Activated CD4-positive, alpha-beta T cell treated with anti-CD3 and anti-CD28 coated beads for 1 hour (primary cell): ENCODE measurements at places on chromosomes 4 and X.

DNA sequence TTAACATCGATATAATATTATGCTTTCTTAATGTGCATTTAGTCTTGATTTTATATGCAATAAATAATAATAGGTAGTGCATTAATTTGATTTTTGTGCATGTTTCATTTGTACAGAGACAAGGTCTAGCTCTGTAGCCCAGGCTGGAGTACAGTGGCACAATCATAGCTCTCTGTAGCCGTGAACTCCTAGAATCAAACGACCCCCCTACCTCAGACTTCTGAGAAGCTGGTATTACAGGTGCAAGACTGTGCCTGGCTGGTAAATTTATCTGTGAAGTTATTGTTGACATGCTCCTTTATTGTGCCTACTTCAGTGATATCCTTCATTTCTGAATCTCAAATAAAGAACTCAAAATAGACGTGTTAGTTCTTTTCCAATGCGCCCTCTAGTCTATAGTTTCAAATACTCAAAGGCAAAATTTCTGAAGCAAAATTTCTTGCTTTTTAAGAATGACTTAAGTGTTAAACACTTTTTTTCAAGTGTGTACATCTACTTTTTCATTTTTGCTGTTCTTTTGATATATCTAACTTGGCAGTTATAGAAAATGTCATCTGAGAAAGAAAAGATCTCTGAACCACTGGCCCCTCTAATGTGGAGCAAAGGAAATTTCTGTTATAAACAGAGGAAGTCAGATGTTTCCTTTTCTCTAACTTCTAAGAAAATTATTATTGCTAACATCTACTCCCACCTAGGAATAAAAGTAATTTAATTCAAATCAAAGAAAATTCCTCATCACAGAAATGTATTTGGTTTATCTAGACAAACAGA is 28.3 kb upstream of the GUCY1A1 start:
- DNase-seq = no peak

DNA sequence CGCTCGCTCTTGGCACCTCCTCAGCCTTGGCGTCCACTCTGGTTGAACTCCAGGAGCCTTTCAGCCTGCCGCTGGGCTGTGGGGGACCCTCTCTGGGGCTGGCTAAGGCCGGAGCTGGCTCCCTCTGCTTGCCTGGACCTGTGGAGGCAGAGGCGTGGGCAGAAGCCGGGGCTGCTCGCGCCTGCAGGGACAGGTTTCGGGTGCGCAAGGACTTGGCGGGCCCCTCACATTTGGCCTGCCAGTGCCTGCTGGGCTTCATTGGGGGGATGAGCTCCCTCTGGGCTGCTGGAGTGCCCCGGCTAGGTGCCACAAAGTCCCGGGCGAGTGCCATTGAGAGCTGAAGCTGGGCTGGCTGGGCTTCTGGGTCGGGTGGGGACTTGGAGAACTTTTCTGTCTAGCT is 371.7 kb downstream of the FAM133A start:
- no peak for DNase-seq

- DNase-seq = no peak
Observed at GRCh38 chr4:138192113-138192512, 50.0 kb downstream of the SLC7A11 start.

DNA sequence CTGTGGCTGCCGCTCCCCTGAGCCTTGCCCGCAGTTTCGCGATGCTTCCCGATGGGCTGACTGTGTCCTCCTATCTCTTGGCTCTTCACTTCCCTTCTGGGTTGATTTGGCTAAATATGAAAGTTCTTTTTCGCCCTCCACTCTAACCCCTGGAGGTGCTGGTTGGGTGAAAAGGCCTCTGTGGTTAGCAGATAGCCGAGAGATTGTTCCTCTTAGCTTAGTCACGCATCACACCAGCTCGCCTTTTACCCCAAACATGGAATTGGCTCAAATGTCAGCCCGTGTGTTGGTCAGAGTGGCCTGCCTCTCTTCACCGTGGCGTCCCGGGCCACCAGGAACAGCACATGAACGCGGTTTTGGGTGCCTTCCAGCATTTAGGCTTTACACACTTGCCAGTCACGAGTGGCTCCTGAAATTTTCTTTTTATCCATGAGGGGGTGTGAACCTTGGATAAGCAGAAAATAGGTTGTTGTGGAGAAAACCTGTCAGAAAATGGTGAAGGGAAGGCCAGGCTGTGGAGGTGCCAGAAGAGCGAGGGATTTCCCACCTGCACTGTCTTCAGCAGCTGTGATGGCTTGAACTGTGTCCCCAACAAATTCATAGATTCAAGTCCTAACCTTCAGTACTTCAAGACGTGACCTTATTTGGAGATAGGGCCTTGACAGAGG is 8.9 kb downstream of the CLCN4 start:
- DNase-seq = no peak

DNA sequence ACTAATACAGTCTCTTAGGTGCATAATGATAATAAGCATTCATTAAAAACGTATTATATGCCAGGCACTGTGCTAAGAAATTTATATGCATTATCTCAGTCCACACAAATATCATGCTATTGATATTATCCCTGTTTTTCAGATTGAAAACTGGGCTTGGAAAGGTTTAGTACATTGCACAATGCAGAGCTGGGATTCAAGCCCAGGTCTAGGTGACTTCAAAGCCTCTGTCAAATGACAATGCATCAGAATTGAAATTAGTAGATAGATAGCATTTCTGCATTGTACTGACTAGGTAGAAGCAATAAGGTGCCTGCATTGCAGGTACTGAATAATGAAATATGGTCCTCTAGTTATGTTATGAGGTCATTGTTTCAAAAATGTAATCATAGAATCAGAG is 18.2 kb upstream of the SCOC start:
- DNase-seq = no peak

DNA sequence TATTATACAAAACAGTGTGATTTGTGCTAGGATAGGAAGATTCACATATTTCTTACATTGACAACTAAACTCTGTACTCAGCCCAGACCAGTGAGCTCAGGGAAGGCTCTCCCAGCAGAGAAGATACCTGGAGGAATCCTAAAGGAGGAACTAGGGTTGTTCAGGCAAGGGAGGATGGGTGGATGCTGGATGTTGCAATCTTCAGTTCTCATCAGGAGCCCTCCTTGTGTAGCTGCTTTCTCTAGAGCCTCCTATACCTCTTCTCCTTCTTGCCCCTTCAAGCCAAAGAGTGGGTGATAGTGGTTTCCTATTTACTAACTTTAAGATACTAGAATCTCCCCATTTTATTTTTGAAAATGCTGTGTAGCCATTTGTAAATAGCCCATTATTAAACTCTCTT is 117.3 kb downstream of the NKX6-1 start:
- DNase-seq = no peak

GRCh38 chr4:40395166-40395900 is 60.2 kb downstream of the CHRNA9 start:
- no peak for DNase-seq

GRCh38 chr4:158042591-158043030 is 130.2 kb downstream of the GASK1B start:
- no peak for DNase-seq

DNA sequence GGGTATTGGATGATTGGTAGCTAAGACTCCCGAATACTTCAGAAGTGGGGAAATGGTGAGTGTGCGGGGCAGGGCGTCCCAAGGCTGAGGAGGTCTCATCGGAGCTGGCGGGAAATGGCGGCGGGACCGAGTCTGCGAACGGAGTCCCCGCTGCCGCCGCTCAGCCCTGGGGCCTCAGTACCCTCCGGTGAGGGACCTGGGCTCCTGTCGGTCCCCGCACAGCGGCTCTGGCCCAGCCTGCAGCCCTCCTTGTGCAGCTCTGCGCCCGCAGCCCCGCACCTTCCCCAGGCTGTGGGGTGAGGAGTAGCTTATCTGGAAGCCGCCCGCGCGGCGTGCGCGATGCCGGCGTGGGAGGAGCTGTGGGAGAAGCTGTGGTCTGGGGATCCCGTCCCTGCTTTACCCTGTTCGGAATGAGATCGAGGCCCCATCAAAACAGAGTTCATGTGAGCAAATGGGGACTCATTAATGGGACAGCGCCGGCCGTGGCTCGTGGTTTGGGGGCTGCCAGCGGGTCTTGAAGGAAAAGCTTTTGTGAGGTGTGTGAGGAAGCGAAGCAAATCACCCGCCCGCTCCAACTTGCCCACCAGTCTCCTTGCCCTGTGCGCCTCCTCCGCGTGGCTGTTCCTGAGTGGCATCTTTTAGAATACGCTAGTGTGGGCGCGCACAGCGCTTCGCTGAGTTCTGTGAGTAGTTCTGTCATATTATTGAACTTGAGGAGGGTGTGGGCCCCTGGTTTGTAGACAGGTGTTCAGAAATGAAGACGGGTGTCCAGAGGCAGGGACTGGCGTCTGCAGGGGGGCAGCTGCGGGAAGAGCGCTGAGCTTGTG is 531 bp downstream of the ZNF141 start:
- peak; percentile 30 for DNase-seq

DNA sequence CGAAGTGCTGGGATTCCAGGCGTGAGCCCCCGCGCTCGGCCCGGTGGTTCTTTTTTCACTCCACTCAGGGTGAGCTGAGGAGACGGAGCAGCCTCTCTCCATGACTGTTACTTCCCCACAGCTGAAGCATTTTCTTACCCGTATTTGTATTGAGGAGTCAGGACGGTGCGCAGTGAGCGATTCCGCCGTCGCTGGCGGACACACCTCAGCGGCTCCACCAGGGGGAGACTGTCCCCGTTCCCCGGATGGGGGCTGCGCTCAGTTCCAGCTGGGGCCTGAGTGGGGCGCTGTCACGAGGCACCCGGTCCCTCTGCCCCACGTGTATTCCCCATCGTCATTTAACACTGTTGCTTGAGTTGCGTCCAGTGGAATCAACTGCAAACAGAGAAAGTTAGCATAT is 844.0 kb upstream of the FRG1 start:
- no peak for DNase-seq

DNA sequence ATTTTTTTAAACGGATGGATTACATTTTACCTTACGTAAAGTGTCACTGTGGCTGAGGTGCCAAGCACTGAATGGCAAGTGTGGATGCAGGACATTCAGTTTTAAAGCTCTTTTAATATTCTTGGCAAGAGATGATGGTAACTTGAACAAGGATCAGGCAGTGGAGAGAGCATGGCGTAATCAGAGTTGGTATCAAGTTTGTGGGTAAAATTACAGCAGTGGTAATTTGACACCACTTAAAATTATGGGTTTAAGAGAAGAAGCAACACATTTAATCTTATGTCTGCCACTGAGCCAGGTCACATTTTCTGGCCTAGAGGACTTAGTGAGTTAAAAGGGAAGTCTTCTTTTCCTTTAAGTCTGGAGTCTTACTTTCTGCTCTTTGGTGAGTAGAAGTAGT is 100.5 kb downstream of the NAA11 start:
- no peak for DNase-seq

GRCh38 chr4:2261853-2262144 is at the start of gene MXD4:
MXD4 (minus strand) TSS chr4:2262109; CDS start chr4:2261980, 129 bp downstream.
- DNase-seq = no peak

GRCh38 chr4:89739311-89739988 is 97.5 kb downstream of the SNCA start:
- no peak for DNase-seq

GRCh38 chrX:71909956-71910355 is 689 bp upstream of the NHSL2 start:
- DNase-seq = no peak

DNA sequence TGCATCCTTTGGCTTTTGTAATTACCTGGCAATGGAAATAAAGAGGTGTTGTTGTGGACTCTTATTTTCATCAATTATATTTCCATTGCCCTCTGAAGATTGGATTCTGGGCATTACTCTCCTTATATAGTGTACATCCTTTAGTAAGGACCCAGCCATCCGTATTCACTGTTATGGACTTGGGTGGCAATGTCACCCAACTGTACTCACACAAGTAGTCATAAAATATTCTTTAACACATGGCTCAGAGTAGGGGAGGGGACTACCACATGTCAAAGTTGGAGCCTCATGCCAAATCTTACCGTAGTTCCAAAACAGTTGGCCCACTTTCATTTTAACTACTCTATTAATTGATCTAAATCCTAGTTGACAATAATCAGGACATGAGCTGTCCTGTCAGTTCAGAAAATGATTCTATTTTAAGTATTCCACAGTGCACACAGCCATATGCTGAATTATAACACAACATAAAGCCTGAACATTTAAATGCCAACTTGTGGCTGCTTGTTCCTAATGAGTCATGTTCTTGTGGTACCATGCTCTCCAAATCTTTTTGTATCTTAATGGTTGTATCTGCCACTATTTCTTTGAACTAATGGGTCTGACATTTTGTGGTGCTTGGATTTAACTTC is 4.9 kb downstream of the FRAS1 start:
- no peak for DNase-seq

DNA sequence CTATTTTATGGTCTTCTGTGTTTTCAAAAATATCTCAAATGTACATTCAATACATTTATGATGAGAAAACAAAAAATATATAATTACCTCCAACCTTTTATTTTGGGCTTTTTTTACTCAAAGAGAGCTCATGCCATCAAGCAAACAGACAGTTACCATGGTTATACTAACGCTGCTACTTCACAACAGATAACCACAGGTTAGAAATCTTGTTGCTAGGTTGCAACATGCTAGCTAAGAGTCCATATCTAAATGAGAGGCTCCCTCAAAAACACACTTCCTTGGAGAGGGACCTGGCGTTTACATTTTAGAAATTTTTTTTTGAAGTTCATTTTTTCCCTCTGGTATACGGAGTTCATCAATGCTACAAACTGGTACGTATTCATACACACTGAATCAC is 44.3 kb downstream of the TBC1D9 start:
- DNase-seq = no peak

GRCh38 chr4:153513596-153513995 is 47.4 kb downstream of the TMEM131L start:
- DNase-seq = no peak

DNA sequence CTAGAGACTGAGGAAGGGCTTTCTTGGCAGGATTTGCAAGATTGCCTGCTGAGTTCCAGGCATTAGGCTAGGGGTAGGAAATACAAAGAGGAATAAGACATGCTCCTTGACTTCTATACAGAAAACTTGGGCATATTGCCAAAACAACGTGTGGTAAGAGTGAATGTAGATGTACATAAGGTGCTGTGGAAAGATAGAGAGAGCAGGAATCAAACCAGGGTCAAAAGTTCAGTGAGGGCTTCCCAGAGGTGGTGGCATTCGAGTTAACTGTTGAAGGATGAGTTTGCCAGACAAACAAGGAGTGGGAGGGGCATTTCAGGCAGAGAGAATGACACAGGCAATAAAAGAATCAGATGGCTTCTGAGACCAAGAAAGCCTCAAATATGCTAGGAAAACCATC is 187.9 kb downstream of the KDR start:
- DNase-seq = no peak

DNA sequence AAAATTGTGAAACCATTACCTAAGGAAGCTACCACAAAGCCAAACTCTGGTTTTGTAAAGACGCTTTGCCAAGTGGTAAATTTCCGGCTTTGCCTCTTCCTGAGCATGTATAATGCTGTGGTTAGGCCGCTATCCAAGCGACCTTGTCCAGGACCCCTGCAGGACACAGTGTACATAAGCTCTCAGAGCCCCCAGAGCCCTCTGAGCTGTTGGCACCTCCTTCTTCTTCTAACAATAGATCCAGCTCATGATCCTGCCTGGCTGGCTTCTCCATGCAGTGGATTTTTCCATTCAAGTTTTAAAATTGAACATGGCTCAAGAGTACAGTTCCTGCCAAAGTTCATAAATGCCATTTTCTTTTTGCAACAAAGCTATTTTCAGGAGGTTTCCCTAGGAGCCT is 326.7 kb downstream of the MAPK10 start:
- no peak for DNase-seq

- DNase-seq = no peak
Observed at GRCh38 chr4:137961051-137961438, 281.1 kb downstream of the SLC7A11 start.
